ENCODE measurements at places on chromosomes 1 and 21.

- no peak for DNase-seq
Measured at GRCh38 chr1:77354536-77354935, 72.7 kb downstream of the AK5 start.

DNA sequence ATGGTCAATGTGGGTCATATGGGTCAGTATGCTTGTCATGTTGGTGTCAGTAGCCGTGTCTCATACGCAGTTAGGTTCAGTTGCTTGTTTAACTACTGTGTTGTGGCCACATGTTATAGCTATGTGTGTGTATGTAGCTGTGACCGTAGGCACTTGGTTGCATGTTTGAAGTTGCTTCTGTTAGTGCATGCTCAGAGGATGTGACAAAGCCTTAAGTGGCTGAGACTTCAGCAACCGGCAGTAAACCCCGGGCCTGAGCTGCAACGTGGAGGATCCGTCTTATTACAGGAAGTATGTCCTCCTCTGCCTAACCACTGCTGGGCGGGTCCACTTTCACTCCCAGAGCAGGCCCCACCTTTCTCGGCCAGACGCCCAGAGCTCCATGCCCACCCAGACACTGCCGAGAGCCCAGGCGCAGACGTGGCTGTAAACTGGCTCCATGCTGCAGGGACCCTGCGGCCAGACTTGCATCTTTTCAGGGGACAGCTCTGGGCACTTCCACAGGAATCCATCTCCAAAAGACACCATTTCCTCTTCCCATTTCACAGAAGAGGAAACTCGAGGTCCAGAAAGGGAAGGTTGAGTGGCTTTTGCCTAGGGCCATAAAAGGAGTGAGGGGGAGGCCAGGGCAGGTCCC, 2.2 kb downstream of the TCEA3 start:
- no peak for DNase-seq

DNA sequence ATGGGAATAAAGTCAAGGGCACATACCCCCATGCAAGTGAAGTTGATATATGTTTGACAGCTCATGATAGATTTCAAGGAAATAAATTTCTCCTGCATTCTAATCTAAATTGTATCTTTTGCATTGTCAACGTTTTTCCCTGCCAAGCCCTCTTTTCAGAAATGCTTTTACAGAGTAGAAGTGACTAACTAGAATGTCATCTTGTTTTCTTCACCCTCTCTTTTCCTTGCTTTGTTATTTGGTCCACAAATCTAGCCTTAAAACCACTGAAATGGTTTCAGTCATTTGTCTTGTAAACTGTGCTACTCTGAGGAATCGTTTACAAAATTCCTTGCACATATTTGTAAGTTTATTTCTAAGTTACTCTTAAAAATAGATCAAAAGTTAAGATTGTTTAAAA, 600.8 kb upstream of the CXADR start:
- DNase-seq = no peak

DNA sequence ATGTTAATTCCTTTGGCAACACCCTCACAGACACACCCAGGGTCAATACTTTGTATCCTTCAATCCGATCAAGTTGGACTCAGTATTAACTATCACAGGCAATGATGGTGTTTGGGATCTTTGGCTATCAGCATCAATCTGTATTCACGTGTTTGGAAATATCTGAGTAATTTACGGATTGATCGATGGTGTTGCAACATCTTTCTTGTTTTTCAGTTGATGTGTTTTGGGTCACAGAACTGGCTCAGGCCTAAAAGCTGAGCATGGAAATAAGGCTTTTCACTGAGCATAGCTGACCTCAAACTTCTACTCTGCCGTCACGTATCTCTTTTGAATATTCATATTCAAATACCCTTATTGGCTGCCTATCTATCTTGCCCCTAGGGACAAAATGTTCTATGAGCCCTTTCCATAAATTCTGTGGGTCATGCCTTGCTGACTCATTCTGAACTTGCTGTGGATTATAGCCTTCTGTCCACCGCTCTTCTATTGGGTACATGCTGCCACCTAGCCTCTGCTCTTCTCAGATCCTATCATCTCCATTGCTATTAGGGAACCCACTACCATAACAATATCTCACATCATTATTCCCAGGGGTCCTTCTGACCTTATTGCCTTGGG, 156.0 kb downstream of the PDE4B start:
- no peak for DNase-seq

DNA sequence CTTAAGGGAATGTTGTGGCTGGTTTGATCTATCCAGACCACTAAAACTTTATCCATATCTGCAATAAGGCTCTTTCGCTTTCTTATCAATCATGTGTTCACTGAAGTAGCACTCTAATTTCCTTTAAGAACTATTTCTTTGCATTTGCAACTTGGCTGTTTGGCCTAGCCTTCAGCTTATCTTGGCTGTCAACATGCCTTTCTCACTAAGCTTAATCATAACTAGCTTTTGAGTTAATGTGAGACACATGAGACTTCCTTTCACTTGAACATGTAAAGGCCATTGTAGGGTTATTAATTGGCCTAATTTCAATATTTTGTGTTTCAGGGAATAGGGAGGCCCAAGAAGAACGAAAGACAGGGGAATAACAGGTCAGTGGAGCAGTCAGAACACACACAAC, 124.7 kb downstream of the TNFSF18 start:
- no peak for DNase-seq

GRCh38 chr1:110756506-110756905, 81.8 kb upstream of the KCNA3 start:
- no peak for DNase-seq

- DNase-seq = no peak
Measured at GRCh38 chr1:110293601-110294104, 45.5 kb upstream of the RBM15 start.

GRCh38 chr1:27018316-27018715, 5.7 kb upstream of the TENT5B start:
- DNase-seq = no peak

GRCh38 chr1:182384387-182384960, 7.1 kb downstream of the GLUL start:
- DNase-seq = no peak

DNA sequence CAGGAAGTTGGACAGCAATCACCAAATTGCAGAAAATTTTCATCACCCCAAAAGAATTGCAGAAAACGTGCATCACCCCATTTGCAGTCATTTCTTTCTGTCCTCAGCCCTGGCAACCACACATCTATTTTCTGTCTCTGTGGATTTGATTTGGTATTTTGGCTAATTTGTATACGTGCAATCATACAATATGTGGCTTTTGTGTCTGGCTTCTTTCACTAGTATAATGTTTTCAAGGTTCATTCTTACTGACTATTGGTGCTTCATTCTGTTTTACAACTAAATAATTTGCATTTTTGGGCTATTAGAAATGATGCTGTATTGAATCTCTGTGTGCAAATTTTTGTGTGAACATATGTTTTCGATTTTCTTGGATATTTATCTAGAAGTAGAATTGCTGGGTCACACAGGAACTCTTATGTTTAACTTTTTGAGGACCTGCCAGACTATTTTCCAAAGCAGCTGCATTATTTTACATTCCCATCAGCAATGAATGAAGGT, 24.8 kb upstream of the PRDM2 start:
- DNase-seq = no peak

DNA sequence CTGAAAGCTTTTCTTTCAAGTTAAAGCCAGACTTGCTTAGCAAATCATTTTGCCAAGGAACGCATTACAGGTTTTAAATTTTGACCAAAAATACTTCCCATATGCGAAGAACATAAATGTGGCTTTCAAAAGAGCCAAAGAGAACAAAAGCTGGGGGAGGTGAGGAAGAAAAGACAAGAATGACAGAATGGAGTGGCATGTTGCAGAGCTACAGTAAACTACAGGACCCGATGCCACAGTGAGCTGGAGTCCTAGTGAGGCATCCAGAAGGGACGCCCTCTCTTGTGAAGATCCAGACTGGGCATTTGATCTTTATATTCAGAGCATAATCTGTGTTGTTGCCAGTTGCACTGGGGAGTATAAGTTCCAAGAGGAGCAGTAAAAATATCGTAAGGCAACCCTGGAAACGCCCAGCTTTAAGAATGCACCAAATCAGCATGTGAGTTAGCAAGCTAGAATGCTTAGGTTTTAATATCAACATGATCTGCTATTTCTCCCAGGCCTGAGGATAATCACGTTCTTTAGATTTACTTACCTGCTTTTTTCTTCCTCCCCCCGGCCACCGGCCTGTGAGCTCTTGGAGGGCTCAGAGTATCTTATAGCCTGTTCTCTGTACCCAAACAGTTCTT, 48.4 kb upstream of the HOOK1 start:
- DNase-seq = no peak

DNA sequence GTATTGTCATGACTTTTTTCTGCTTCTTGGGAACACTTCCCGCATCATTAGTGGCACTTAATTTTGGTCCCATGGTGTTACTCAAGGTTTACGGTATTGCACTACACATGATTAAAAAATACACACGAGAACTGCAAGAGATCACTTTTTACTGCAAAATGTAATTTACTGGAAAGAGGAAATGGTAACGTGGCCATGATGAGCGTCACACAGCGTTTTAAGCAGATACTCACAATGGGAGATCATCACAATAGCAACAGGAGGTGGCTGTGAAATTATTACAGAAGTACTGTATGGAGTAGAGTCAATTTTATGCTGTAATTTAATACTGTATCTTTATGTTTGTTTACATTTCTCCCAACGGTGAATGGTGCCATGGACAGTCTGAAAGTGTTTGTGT, 1510.3 kb downstream of the AMY1C start:
- DNase-seq = no peak

GRCh38 chr1:115218034-115218405, 120.0 kb downstream of the NGF start:
- DNase-seq = no peak

DNA sequence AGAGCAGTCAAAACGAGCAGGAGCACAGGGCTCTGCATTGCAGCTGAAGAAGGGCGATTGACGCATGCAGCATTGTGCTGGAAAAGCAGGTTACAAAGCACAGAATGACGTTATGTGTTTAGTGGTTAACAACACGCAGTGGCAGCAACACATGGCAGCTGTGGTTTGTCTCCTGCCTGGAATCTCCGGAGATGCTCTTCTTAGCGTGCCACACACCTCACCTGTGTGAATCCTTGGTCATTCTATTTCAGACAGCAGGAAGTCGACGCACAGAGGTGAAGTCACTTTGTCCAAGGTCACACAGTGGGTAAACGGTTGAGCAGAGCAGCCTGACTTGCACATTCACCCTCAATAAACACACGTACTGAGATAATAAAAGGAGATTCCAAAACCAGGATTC, 14.7 kb downstream of the OBSCN start:
- DNase-seq = no peak

- DNase-seq = no peak
Measured at GRCh38 chr1:236451796-236452373, 57.8 kb downstream of the EDARADD start.

GRCh38 chr21:44421901-44422840, 33.1 kb upstream of the LRRC3 start:
- DNase-seq = no peak

DNA sequence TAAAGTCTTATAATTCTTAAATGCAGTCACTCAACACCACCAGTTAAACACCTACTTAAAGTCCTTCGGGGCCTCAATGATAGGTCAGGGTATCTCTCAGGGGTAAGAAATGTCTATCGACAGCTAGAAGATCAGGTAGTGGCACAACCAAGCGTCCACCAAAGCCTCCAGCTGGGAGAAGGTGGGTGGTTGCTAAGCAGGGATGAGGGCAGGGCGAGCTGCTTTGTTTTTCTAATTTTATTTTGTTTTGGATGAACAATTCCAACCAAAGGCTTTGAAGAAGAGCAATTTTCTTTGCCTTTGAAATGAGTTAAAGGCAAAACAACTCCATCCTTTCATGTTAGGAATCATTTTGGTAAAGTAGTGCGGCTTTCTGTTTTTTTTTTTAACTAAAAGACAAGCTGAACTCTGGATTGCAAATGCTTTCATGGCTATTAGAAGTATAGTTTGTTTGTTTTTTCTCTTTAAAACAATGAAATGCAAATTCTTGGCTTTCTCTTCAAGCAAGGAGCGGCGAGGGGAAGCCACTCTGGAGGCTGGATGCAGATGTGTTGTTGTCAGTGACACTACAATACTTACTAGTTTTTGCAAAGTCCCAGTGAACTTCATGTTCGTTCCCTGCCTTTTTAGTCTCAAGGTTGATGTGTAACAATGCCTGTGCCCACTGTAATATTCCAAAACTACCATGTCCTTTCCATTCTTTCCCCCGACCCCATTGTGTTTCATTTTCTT, 106.0 kb downstream of the MRPS6 start:
- no peak for DNase-seq

- no peak for DNase-seq
Measured at GRCh38 chr1:245001252-245001651, 136.9 kb upstream of the HNRNPU start.

- DNase-seq = no peak
Measured at GRCh38 chr1:151065089-151065645, 5.0 kb downstream of the MLLT11 start.

- no peak for DNase-seq
Measured at GRCh38 chr1:3697104-3697503, 44.8 kb downstream of the TP73 start.

GRCh38 chr1:117061986-117062415, 1.9 kb downstream of the TTF2 start:
- DNase-seq = no peak

GRCh38 chr1:199269241-199269640, 630.4 kb downstream of the PTPRC start:
- no peak for DNase-seq

DNA sequence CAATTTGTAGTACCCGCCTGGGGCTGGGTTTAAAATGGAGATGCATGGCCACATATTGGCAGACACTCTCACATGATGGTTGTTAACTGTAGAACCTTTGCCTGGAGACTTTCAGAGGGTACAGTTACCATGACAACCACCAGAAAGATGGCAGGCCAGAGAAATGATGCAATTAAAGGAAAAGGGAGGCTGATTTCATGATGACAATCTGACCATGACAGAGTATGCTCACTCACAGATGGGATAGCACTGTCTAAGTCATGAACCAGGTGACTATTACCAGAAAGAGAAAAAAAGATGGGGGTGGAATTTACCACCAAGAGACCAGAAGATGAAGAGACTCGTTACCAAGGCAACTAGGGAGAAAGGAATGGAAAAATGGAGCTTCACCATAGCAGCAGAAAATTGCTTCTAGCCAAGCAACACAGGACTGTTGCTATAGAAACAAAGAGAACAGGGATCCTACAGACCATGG, 3.5 kb upstream of the TRIT1 start:
- DNase-seq = no peak

DNA sequence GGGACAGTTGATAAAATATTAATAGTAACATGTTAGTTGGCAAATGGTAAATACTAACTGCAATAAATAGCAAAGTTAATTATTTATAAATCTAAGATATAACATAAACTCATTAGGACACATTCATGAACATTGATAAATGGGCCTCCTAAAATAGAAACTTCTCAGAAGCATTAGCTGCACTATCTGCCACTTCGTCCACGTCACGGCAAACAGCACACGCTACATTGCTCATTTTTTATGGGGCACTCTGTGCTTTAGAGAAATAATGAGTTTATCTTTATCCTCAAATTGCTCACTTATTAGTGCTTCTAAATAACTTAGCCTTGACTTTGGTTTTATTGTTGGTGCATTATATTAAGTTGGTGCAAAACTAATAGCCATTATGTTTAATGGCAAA, 16.3 kb upstream of the HPCAL4 start:
- DNase-seq = no peak
